ENCODE measurements at places on chromosomes 6 and 20.

GRCh38 chr6:41224800-41225199 is 3.3 kb upstream of the TREML4 start:
- DNase-seq, result no peak

GRCh38 chr6:41367700-41368099 is 32.3 kb downstream of the NCR2 start:
- peak; percentile 67 for DNase-seq

- DNase-seq, result no peak
These were observed 331.9 kb downstream of the HTR1B start for GRCh38 chr6:77131426-77131825.

- DNase-seq, result no peak
These were observed 144.6 kb downstream of the CDKAL1 start for GRCh38 chr6:20678831-20679352.

DNA sequence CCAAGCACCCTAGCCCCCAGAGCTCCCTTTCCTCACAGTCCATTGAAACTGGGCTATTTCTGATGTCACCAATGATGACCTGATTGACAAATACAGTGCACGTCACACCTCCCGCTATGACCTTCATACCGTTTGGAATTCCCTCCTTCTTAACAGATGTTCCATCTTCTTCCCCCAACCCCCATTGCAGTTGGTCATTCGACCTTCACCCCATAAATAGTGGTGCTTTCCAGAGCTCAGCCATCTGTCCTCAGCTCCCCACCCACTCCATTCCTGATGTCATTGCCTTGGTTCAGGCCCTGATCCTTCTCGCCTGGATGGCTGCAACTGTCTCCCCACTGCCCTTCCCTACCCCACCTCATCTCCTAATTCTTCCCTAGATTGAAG is 198.5 kb downstream of the SOD2 start:
- DNase-seq, result no peak

GRCh38 chr20:14337400-14338171 is at the start of gene FLRT3:
TSS of gene FLRT3 (minus strand) at chr20:14337612. CDS start at chr20:14327506, 10,106 bp downstream.
- DNase-seq, result peak; percentile 93

Data from cardiac muscle cell (in vitro differentiated cells and primary cell).